Stimulated activated CD4-positive, alpha-beta T cell treated with anti-CD3 and anti-CD28 coated beads, Interleukin-1b, Interleukin-23, amount 100 ng/mL, for 48 hours (primary cell): ENCODE measurements at places on chromosomes 6 and 20.
A peak's percentile ranks its signal among the peaks of the same experiment; 100 is the strongest.

DNA sequence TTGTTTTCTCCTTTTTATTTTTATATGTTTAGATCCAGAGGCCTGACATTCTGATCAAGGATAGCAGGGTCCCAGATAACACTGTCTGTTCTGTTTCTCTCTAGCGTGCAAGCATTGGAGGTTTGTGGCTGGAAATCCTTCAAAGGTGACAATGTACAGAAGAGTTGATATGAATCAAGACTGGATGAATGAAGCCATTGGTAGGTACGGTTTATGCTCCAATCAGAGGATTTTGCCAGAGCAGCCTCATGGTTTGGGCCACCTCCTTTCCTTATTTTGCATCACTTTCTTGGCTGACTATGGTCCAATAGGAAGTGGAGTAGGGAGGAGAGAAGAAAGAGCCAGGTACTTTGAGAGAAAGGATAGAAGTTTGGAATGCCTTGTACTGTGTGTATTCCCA lies 484.8 kb upstream of the JAG1 start:
- no peak for DNase-seq

DNA sequence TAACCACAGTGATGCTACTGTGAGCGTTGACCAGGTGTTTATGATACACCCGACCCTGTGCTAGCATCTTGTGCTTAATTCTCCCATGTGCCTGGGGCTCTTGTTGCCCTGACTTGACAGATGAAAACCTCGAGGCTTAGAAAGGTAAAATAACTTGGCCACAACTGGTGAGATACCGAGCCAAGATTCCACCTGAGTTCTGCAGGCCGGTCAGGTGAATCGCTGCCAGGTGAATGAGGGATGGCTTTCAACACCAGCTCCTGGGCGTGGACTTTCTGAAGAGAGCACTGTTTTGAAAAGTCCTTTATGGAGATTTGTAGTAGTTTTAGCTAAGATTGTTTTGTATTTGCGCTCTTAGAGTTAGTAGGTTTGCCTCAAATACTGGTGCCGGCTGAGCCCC lies 12.2 kb upstream of the ZNF831 start:
- no peak for DNase-seq

GRCh38 chr6:129508477-129509145 lies 201.4 kb downstream of the ARHGAP18 start:
- no peak for DNase-seq

DNA sequence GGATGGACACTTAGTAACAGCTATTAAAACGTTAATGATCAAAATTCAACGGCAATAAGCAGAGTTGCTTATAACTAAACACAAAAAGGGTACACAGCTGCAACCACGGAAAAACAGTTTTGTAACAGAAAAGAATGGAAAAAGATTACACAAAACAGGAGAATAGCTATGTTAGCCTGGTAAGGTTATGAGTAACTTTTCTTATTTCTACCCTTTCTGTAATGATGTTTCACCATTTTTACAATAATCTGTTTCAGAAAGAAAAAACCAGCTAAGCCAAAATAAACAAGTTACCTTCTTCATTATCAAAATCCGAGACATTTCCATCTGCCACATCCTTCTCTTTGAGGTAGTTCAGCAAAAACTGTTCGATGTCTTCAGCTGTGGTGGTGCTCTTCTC lies 27.4 kb downstream of the TTI1 start:
- DNase-seq = no peak

DNA sequence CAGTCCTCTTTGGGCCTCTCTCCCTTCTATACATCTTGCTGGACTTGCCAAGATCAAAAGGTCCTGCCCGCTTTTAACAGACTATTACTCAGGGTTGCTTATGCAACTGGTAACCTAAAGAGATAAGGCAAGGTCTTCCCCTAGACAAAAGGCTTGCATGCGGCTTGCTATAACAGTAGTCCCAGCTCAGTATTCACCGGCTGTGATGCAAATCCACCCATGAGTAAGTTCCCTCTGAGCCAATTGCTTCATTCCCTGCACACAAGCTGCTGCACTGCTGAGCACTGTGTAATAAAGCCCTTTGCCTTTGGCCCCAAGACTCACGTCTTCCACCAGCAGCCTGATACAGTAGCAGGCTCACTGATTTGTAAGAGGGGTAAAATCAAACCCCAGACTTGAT lies 363.8 kb downstream of the PRKN start:
- no peak for DNase-seq

GRCh38 chr6:168333491-168333890 lies 13.9 kb upstream of the DACT2 start:
- DNase-seq = no peak

- DNase-seq = no peak
Measured at GRCh38 chr20:39767352-39767751, 805.2 kb downstream of the DHX35 start.

DNA sequence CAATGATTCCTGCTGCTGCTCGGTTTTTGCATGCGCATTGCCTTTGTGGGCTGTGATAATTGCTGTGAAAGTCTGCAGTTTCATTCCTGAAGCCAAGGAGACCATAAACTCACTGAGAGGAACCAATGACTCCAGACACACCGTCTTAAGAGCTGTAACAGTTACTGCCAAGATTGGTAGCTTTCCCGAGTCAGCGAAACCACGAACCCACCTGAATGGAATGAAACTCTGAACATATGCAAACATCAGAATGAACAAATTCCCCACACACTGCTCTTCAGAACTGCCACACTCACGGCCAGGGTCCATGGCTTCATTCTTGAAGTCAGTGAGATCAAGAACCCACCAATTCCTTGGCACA lies 37.7 kb downstream of the TRIM27 start:
- DNase-seq = no peak

DNA sequence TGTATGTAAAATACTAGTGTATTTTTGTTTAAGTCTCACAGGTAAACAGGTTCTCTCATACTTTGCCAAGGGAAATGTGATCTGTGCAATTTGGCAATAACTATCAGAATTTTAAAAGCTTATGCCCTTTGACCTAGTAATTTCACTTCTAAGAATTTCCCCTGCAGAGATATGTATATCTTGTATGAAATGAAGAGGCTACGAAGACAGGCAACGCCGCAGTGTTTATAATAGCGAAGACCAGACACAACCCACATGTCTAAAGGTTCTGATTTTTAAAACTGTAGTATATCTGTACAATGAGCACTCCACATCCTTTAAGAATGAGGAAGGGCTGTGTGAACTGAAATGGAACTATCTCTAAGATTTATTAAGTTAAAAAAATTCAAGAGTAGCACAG lies 7.5 kb downstream of the TRAF3IP2 start:
- no peak for DNase-seq

GRCh38 chr20:17798601-17799000 lies 98.8 kb downstream of the BANF2 start:
- DNase-seq = no peak

- DNase-seq = no peak
Measured at GRCh38 chr20:47362361-47363219, 6.1 kb upstream of the ZMYND8 start.

GRCh38 chr20:47980336-47981177 lies 195.3 kb upstream of the SULF2 start:
- no peak for DNase-seq

- no peak for DNase-seq
Measured at GRCh38 chr6:106745824-106746582, 116.6 kb downstream of the QRSL1 start.

- DNase-seq = no peak
Measured at GRCh38 chr6:76885861-76886301, 577.4 kb downstream of the HTR1B start.

DNA sequence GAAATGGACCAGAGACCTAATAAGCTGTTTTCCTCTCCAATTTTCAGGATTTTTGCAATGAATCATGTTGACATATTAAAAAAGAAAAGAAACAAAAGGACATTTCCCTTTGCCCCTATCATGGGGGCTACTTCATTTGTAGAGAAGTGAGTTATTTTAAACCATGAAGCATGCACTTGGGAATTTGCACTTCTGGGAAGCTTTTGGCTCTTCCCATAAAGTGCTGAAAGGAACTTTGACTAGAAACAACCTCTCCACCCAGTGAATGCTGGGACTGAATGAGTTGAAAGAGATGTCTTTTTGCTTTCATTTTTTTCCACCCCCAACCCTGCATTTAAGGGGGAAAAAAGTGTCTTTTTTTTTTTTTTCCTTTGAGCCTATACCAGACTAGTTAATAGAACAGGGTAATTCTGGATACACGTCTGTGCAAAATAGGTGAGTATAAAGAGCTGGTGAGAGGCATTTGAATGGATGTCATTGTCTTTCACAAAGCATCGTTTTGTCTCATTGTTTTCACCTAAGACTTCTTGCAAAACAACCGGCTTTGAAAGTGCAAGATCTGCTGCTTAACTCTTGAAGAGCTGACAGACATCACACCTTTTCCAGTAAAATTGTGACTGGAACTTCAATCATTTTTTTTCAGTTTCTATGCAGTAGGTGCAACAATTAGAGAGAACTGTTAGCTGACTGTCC lies 138.7 kb upstream of the BACH2 start:
- no peak for DNase-seq

- DNase-seq = no peak
Measured at GRCh38 chr6:168107191-168107983, 28.4 kb upstream of the FRMD1 start.

- DNase-seq = no peak
Measured at GRCh38 chr6:44859901-44860410, 468.2 kb upstream of the RUNX2 start.

GRCh38 chr6:56314683-56315523 lies 67.5 kb upstream of the COL21A1 start:
- no peak for DNase-seq

- DNase-seq = no peak
Measured at GRCh38 chr6:26555505-26556262, 17.5 kb downstream of the HMGN4 start.

DNA sequence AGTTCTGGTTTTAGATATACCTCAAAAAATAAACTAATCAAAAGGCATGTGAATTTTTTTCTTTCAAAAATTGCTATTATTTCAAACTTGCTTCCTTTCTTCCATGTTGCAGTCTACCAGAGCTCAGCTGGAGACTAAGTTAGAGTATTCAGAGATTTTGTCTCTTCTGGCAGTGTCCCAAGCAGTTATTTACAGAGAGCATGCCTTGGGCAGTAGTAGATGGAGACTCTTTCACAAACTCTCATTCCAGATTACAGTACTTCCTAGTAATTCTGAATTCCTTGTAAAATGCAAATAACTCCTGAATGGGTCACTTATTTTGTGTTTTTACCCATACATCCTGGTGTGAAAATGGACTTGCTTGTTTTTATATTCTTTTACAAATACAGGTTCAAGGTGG lies 703.4 kb downstream of the EPHA7 start:
- DNase-seq = no peak

GRCh38 chr6:36683145-36683655 lies 4.7 kb downstream of the CDKN1A start:
- no peak for DNase-seq

- no peak for DNase-seq
Measured at GRCh38 chr20:57851796-57852195, 142.0 kb upstream of the PMEPA1 start.

GRCh38 chr6:169170583-169170955 lies 83.1 kb downstream of the THBS2 start:
- DNase-seq = no peak

- DNase-seq = no peak
Measured at GRCh38 chr6:3724451-3725144, 26.9 kb downstream of the PXDC1 start.

DNA sequence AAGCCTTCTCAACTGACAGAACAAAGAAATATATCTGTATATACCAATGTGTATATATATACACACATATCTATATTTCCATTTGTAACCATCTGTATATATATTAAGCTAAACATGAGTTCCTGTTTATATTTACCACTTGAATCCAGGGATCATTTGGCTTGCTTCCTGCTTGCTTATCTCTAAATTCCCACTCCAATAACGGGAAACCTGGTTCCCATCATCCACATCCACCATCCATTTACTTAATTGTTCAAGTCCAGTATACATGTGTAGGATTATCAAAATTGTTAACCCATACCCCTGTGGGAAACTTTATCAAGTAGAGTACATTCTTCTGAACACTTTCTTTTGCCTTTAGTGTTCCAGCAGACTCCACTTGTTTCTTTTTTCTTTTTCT lies 12.5 kb upstream of the SOX12 start:
- no peak for DNase-seq

GRCh38 chr20:44733341-44734069 lies 12.2 kb upstream of the KCNK15 start:
- DNase-seq = peak; percentile 55

DNA sequence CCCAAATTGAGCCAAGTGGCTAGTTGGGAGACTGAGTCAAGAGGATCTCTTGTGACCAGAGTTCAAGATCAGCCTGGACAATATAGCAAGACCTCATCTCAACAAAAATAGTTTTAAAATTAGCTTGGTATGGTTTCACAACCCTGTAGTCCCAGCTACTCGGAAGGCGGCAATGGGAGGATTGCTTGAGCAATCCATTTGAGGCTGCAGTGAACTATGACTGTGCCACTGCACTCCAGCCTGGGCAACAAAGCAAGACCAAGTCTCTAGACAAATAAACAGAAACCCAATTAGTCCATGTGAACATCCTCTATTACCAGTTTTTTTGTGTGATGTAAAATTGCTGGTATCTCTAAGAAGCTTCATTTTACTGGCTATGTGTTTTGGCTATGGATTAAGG lies 106.2 kb downstream of the TULP4 start:
- no peak for DNase-seq

DNA sequence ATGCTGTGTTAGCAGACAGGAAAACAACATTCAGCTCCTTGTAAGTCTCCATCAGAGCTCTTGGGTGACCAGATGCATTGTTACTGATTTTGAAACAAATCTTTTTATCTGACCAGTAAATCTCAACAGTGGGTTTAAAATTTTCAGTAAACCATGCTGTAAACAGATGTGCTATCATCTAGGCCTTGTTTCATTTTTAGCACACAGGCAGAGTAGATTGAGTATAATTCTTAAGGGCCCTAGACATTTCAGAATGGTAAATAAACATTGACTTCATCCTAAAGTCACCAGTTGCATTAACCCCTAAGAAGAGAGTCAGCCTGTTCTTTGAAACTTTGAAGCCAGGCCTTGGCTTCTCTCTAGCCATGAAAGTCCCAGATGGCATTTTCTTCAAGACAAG lies 237.2 kb upstream of the BMP2 start:
- DNase-seq = no peak

GRCh38 chr6:106377061-106377540 lies 16.6 kb downstream of the CRYBG1 start:
- DNase-seq = no peak
